Ovary (tissue), 10 donors: ENCODE measurements at places on chromosomes 2 and 18. TPM values are rescaled to one million over a fixed set of nuclear protein-coding genes. Genes with fewer than 3 reads are reported as not detected.

MCFD2 gene
- 106 TPM for total RNA-seq

SULT1C4 gene
- 28.3 TPM for total RNA-seq

POTEC gene
- not detected for total RNA-seq

CHRNG gene
- total RNA-seq: not detected

BOLL gene
- not detected for total RNA-seq

GRCh38 chr2:129769185-129769991 lies 210.1 kb upstream of the RAB6C start:
- no peaks in the 10 kb centered on the region for H3K36me3 ChIP-seq
- no peak for DNase-seq
- H3K27me3 ChIP-seq: no peaks in the 10 kb centered on the region
- no peak overlapping the region for H3K27ac ChIP-seq
- no peaks in the 10 kb centered on the region for H3K4me1 ChIP-seq

- no peak for DNase-seq
- H3K4me1 ChIP-seq: no peaks in the 10 kb centered on the region
- no peak overlapping the region for H3K4me3 ChIP-seq
- H3K36me3 ChIP-seq: no peaks in the 10 kb centered on the region
- H3K27me3 ChIP-seq: no peaks in the 10 kb centered on the region
Measured at GRCh38 chr2:149629026-149629425, 41.5 kb upstream of the MMADHC start.

GRCh38 chr2:233996461-233996860 lies 54.0 kb upstream of the SPP2 start:
- H3K4me1 ChIP-seq: no peaks in the 10 kb centered on the region
- H3K4me3 ChIP-seq: no peak overlapping the region
- H3K27ac ChIP-seq: no peak overlapping the region
- H3K36me3 ChIP-seq: no peaks in the 10 kb centered on the region
- H3K27me3 ChIP-seq: no peaks in the 10 kb centered on the region

DNA sequence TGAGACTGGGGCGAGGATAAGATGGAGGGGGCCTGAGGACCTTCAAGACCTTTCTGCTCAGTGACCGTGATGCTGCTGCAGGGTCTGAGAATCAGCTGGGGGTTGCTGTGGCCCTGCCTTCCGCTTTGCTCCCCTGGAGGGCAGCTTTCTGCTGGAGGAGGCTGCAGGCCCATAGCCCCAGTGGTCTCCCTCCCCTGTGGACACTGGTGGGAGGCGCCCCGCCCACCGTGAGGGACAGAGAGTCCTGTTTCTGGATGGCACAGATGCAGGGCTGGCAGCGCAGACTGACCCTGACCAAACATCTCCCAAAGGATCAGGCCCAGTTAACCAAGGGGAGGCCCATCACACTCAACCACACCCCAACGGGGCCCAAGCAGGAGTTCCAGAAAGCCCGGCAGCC lies 42.8 kb downstream of the PLB1 start:
- H3K36me3 ChIP-seq: no peaks in the 10 kb centered on the region
- H3K27ac ChIP-seq: no peak overlapping the region
- no peak for DNase-seq
- H3K4me3 ChIP-seq: no peak overlapping the region
- H3K27me3 ChIP-seq: no peaks in the 10 kb centered on the region
- H3K4me1 ChIP-seq: no peaks in the 10 kb centered on the region

DNA sequence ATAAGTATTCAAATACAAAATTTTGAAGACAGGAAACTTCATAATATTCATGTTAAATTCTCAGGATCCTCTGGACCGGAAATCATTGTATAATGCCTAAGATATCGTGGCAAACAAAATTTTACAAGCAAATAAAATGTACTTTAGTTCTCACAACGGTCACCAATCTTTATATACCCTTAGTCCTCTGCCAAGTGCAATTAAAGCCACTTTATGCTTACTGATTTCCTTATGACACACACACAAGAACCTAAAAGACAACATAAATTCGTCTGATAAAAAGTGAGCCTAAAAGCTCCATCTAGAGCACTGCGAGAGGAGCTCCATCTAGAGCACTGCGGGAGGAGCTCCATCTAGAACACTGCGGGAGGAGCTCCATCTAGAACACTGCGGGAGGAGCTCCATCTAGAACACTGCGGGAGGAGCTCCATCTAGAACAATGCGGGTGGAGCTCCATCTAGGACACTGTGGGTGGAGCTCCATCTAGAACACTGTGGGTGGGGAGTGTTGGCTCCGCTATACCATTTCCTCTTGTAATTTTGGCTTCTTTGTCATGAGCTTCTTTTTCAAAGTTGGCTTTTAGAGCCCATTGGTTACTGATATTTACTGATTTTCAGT lies 15.9 kb downstream of the ATP8B1 start:
- H3K36me3 ChIP-seq: no peaks in the 10 kb centered on the region
- H3K4me1 ChIP-seq: peaks cover 3% of the 10 kb centered on the region
- H3K4me3 ChIP-seq: no peak overlapping the region
- H3K27ac ChIP-seq: no peak overlapping the region

GRCh38 chr2:141933226-141933625 lies 197.6 kb downstream of the LRP1B start:
- H3K36me3 ChIP-seq: no peaks in the 10 kb centered on the region
- H3K4me3 ChIP-seq: no peak overlapping the region
- H3K27ac ChIP-seq: no peak overlapping the region
- no peak for DNase-seq
- H3K4me1 ChIP-seq: no peaks in the 10 kb centered on the region

DNA sequence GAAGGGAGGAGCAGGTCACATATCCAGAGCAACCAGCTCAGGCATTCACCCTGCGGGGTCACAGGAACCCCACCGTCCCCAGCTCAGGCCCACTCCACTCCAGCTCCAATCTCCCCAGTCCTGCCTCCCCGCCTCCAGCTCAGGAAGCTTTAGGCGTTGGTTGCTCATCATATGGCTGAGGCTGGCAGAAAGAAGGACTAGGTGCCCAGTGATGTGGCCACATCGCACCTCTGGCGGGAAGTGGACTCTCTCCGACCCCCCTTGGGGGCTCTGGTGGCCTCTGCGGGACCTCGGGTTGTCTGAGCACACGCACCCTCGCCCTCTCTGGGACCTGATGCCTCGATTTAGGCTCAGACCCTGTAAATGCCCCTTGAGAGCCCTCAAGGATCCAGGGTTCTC lies 187.7 kb downstream of the ZFP36L2 start:
- H3K4me1 ChIP-seq: peaks cover 23% of the 10 kb centered on the region
- H3K4me3 ChIP-seq: no peak overlapping the region
- no peak for DNase-seq
- no peaks in the 10 kb centered on the region for H3K36me3 ChIP-seq

- no peak overlapping the region for H3K4me3 ChIP-seq
- H3K27me3 ChIP-seq: no peaks in the 10 kb centered on the region
- DNase-seq: no peak
- H3K27ac ChIP-seq: no peak overlapping the region
- peaks cover 9% of the 10 kb centered on the region for H3K4me1 ChIP-seq
Measured at GRCh38 chr2:178834086-178834485, 26.9 kb upstream of the TTN start.

DNA sequence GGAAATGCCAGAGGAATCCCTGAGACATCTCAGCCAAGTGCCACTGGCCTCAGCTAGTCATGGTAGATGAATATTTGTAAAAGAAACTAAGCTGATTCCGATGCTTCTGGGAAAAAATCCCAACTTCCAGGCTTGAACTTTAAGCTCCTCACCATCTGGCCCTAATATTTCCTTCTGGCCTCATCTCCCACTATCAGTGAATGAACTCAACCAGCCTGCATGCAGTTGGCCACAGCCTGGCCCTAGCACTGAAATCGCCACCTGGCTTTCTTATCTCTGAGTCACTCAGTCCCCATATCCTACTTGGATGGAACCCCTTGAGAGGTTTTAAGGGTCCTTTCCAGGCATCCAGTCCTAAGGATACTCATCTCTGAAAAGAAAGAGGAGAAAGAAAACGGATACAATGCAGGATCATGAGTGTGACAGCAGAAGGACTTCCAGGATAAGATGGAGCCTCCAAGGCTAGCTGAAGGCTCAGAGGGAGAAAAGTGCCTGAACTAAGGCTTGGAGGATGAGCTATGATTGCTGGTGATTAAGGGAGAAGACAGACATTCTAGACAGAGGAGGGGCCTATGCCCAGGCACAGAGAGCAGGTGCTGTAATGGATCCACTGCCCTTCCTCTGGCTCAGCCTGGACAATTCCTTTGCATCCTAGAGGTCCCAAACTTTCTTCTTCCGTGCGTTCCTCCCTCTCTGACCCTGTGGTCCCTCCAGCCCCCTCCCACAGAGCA lies 141.5 kb upstream of the MYCN start:
- H3K36me3 ChIP-seq: no peaks in the 10 kb centered on the region
- no peak for DNase-seq
- no peaks in the 10 kb centered on the region for H3K27me3 ChIP-seq
- peaks cover 2% of the 10 kb centered on the region for H3K4me1 ChIP-seq
- no peak overlapping the region for H3K4me3 ChIP-seq
- H3K27ac ChIP-seq: no peak overlapping the region

GRCh38 chr2:190060019-190060418 lies 2.5 kb downstream of the MSTN start:
- H3K36me3 ChIP-seq: no peaks in the 10 kb centered on the region
- no peak for DNase-seq
- H3K27ac ChIP-seq: no peak overlapping the region
- no peak overlapping the region for H3K4me3 ChIP-seq
- no peaks in the 10 kb centered on the region for H3K4me1 ChIP-seq

- DNase-seq: no peak
- no peaks in the 10 kb centered on the region for H3K27me3 ChIP-seq
- no peak overlapping the region for H3K27ac ChIP-seq
- no peaks in the 10 kb centered on the region for H3K36me3 ChIP-seq
- H3K4me3 ChIP-seq: no peak overlapping the region
Measured at GRCh38 chr2:207330912-207331311, 165.2 kb upstream of the KLF7 start.

GRCh38 chr2:240985881-240986786 lies 12.3 kb upstream of the SNED1 start:
- no peaks in the 10 kb centered on the region for H3K27me3 ChIP-seq
- no peak overlapping the region for H3K4me3 ChIP-seq
- H3K36me3 ChIP-seq: no peaks in the 10 kb centered on the region
- peak; percentile 23 for DNase-seq

GRCh38 chr2:215141706-215142105 lies 3.3 kb upstream of the ABCA12 start:
- no peaks in the 10 kb centered on the region for H3K27me3 ChIP-seq
- H3K4me3 ChIP-seq: no peak overlapping the region
- no peaks in the 10 kb centered on the region for H3K4me1 ChIP-seq
- no peak for DNase-seq
- H3K27ac ChIP-seq: no peak overlapping the region

GRCh38 chr2:109454765-109455394 lies 158.9 kb downstream of the SEPTIN10 start:
- no peaks in the 10 kb centered on the region for H3K36me3 ChIP-seq
- DNase-seq: no peak
- H3K4me3 ChIP-seq: no peak overlapping the region

GRCh38 chr2:224819075-224819474 lies 102.9 kb upstream of the CCDC195 start:
- no peak for DNase-seq
- no peaks in the 10 kb centered on the region for H3K36me3 ChIP-seq
- no peak overlapping the region for H3K27ac ChIP-seq
- H3K4me3 ChIP-seq: no peak overlapping the region
- no peaks in the 10 kb centered on the region for H3K4me1 ChIP-seq

DNA sequence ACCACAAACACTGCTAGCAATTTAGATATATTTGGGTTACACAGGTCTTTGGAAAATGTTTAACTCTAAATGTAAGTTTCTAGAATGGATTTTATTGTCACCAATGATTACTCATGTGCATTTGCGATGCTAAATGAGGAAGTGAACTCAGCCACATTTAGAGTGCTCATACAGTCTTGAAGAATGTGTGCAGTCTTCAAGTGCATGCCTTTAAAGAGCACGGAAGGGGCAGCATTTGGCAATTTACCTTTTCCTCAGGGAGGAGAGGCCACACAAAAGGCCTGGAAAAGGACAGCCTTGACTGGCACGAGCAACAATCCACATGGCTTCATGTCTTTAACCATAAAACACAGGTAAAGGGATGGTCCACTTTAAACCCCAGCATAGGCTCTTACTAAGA lies 78.5 kb upstream of the STK17B start:
- H3K4me1 ChIP-seq: no peaks in the 10 kb centered on the region
- no peak for DNase-seq
- H3K4me3 ChIP-seq: no peak overlapping the region
- H3K36me3 ChIP-seq: no peaks in the 10 kb centered on the region
- no peak overlapping the region for H3K27ac ChIP-seq
- H3K27me3 ChIP-seq: no peaks in the 10 kb centered on the region
